ENCODE measurements at places on chromosomes 1 and 21.

- H3K4me1 ChIP-seq = no peaks in the 10 kb centered on the region
- H3K27ac ChIP-seq = no peak overlapping the region
- no peaks in the 10 kb centered on the region for H3K36me3 ChIP-seq
- DNase-seq = no peak
- no peak overlapping the region for H3K4me3 ChIP-seq
These were observed 70.7 kb downstream of the ACBD6 start for GRCh38 chr1:180431683-180432082.

- no peaks in the 10 kb centered on the region for H3K27me3 ChIP-seq
- H3K36me3 ChIP-seq = no peaks in the 10 kb centered on the region
- no peak overlapping the region for H3K27ac ChIP-seq
- no peak overlapping the region for H3K4me3 ChIP-seq
- peaks cover 16% of the 10 kb centered on the region for H3K4me1 ChIP-seq
These were observed 6.7 kb downstream of the TAGLN2 start for GRCh38 chr1:159918352-159919200.

- no peak for DNase-seq
- H3K27ac ChIP-seq = no peak overlapping the region
- no peaks in the 10 kb centered on the region for H3K36me3 ChIP-seq
- H3K27me3 ChIP-seq = no peaks in the 10 kb centered on the region
- no peak overlapping the region for H3K4me3 ChIP-seq
- H3K4me1 ChIP-seq = no peaks in the 10 kb centered on the region
These were observed 20.4 kb downstream of the GPR161 start for GRCh38 chr1:168116327-168116799.

DNA sequence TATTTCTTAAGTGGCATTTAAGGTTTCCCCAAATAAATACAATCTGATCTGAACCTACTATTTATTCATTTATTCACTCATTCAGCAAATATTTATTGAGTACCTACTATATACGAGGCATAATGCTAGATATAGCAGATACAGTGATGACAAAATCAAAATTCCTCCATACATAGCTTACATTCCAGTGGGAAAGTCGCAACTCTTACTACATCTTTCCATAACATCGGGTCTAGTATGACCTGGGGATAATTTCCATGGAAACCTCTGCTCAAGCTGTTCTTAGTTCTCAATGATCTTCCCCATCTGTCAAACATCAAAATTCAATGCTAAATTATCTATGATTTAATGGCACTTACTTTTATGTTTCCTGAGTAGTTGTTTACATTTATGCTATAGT, 70.8 kb upstream of the PRKACB start:
- H3K36me3 ChIP-seq = no peaks in the 10 kb centered on the region
- H3K27ac ChIP-seq = no peak overlapping the region
- peaks cover 21% of the 10 kb centered on the region for H3K4me1 ChIP-seq
- no peak overlapping the region for H3K4me3 ChIP-seq
- DNase-seq = no peak

DNA sequence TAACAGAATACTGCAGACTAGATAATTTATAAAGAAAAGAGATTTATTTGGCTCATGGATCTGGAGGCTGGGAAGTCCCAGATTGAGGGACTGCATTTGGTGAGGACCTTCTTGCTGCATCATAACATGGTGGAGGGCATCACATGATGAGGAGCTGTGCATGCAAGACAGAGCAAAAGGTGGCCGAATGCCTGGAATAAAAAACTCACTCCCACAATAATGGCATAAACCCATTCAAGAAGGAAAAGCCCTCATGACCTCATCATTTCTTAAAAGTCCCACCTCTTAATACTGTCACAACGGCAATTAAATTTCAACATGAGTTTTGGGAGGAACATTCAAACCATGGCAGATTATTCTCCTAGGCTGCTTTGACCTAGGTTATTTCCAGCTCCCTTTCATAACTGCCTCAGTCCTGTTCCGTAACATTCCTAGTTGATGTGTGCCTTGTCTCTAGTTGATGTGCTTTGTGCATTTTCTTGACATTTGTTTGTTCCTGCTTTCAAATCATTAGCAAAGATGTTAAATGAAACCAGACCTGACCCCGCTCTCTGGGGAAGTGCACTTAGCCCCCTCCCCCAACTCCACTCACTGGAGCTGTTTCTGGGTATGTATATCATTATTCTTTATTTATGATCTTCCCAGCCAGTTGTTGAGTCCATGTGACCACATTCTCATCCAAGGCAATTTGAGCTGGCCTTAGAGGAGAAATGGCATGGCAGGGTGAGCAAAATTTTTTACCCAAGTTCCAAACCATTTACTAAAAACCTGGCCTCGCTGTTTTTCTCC, 148.5 kb downstream of the GDAP2 start:
- no peaks in the 10 kb centered on the region for H3K36me3 ChIP-seq
- peaks cover 3% of the 10 kb centered on the region for H3K27me3 ChIP-seq
- no peak overlapping the region for H3K27ac ChIP-seq
- no peak for DNase-seq
- no peak overlapping the region for H3K4me3 ChIP-seq
- H3K4me1 ChIP-seq = no peaks in the 10 kb centered on the region

DNA sequence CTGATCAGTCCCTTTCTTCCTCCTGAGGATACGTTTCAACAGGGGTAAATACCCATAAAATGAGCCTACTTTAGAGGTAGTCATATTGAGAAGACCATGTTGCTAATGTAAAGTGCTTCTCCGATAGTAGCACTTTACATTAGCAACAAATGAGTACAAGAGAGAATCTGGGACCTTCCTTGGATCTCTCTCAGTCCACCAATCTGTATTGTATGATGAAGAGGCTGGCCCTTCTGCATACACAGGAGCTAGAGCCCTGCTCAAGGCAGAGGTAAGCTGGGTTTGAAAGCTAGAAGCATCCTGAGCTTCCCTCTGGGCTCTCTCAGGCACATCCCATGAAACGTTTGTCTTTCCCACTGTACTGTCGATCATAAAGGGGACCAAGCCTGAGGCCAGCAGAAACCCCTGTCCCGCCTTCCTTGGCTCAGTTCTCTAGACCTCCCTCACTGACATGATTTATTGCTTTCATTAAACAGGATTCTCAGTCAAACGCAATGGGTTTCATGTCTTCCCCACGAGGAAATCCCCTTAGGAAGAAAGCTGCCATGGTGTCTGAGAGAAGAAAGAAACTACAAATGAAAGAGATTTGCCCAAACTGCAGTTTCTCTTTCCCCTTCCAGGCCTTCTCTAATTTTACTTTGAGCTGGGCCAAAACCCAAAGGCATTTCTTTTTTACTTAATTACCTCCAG, 62.8 kb upstream of the BCAR3 start:
- H3K27me3 ChIP-seq = no peaks in the 10 kb centered on the region
- H3K27ac ChIP-seq = no peak overlapping the region
- no peaks in the 10 kb centered on the region for H3K36me3 ChIP-seq
- no peak overlapping the region for H3K4me3 ChIP-seq
- H3K4me1 ChIP-seq = peaks cover 39% of the 10 kb centered on the region
- DNase-seq = no peak

DNA sequence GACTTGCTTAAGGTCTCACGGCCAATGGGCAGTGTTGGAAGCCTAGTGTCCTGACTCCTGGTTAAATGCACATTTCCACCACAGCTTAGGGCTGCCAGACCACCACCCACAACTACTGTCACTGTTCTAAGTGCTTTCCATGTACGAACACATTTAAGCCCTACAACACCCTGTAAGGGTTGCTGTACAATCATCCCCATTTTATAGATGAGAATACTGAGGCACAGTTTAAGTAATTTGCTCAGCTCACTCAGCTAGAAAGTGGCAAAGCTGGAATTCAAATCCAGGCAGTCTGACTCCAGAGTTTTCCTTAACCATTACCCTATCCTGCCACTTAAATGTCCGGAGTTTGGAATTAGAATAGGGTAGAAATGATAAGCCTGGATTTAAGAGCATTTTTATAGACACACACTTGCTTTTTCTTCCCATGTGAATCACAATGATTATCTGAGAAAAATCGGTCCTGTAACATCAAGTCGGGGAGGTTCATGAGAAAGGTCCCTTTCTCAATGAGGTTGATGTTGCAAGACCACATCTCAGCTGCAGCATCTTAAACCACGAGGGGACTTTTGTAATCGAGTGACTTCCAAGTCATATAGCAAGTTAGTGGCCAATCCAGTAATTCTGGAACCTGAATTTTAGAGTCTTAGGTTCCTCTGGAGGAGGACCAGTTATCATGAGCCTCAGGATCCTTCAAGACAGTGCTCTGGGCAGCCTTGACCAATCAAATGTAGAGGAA, 8.6 kb downstream of the E2F2 start:
- H3K27me3 ChIP-seq = no peaks in the 10 kb centered on the region
- DNase-seq = no peak
- no peak overlapping the region for H3K27ac ChIP-seq
- peaks cover 1% of the 10 kb centered on the region for H3K36me3 ChIP-seq
- H3K4me3 ChIP-seq = no peak overlapping the region

DNA sequence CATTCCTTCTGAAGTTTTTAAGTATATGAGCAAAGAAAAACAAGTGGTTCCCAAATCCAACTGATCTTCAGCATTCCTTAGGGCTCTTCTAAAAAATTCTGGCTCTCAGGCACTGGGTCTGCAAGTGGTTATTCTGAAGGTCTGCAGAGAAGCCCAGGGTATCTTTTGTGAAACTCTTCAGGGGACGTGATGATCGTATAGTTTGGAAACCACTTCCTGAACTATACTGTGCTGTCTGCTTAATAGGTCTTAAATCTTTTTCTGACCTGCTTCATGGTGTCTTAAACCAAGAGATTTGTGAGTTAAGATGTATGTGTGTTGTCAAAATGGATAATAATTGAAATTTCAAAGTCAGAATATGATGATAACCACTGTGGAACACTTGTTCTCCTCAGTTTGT, 115.5 kb downstream of the LHX9 start:
- H3K27ac ChIP-seq = no peak overlapping the region
- H3K4me1 ChIP-seq = no peaks in the 10 kb centered on the region
- no peak overlapping the region for H3K4me3 ChIP-seq
- no peak for DNase-seq

DNA sequence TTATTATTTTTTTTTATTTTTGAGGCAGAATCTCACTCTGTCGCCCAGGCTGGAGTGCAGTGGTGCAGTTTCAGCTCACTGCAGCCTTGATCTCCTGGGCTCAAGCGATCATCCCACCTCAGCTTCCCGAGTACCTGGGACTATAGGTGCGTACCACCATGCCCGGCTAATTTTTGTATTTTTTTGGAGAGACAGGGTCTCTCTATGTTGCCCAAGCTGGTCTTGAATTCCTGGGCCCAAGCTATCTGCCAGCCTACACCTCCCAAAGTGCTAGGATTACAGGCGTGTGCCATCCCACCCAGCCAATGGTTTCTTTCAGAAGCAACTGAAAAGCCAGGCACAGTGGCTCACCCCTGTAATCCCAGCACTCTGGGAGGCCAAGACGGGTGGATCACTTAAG, 2.3 kb downstream of the KRTCAP2 start:
- H3K36me3 ChIP-seq = no peaks in the 10 kb centered on the region
- DNase-seq = no peak
- peaks cover 40% of the 10 kb centered on the region for H3K4me1 ChIP-seq
- H3K27me3 ChIP-seq = no peaks in the 10 kb centered on the region

GRCh38 chr1:209657918-209658317, 5.7 kb upstream of the LAMB3 start:
- no peak overlapping the region for H3K4me3 ChIP-seq
- no peaks in the 10 kb centered on the region for H3K36me3 ChIP-seq
- H3K27me3 ChIP-seq = 0 out of 3 replicates have a peak, but pooled peaks cover 3% of the 10 kb centered on the region
- no peak overlapping the region for H3K27ac ChIP-seq
- H3K4me1 ChIP-seq = peaks cover 39% of the 10 kb centered on the region

- H3K4me3 ChIP-seq = no peak overlapping the region
- no peak overlapping the region for H3K27ac ChIP-seq
- 0 out of 3 replicates have a peak, but pooled peaks cover 5% of the 10 kb centered on the region for H3K36me3 ChIP-seq
- H3K4me1 ChIP-seq = peaks cover 12% of the 10 kb centered on the region
These were observed 199.4 kb downstream of the GABPA start for GRCh38 chr21:25934130-25934529.

Data from HepG2 (cell line).